ENCODE measurements at places on chromosomes 12 and 14.

DNA sequence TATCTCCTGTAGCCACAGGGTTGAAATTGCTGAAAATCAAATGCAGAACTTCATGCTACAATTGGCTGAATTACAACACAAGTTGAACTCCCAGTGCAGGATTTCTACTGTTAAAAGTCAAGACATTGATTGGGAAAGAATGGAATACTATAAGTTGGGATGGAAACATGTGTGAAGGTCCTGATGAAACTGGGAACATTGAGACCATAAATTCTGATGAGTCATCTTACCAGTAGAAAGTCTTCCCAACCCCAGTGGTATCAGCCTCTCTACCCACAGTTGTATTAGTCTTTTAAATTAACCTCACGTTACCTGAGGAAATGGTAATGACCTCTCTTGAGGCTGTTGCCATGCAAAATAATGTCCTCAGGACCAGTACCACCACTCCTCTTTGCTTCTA is 27.4 kb upstream of the DYRK2 start:
- no peak for DNase-seq

GRCh38 chr14:22536853-22537338 is 52.1 kb downstream of the DAD1 start:
- DNase-seq, result peak; percentile 76

DNA sequence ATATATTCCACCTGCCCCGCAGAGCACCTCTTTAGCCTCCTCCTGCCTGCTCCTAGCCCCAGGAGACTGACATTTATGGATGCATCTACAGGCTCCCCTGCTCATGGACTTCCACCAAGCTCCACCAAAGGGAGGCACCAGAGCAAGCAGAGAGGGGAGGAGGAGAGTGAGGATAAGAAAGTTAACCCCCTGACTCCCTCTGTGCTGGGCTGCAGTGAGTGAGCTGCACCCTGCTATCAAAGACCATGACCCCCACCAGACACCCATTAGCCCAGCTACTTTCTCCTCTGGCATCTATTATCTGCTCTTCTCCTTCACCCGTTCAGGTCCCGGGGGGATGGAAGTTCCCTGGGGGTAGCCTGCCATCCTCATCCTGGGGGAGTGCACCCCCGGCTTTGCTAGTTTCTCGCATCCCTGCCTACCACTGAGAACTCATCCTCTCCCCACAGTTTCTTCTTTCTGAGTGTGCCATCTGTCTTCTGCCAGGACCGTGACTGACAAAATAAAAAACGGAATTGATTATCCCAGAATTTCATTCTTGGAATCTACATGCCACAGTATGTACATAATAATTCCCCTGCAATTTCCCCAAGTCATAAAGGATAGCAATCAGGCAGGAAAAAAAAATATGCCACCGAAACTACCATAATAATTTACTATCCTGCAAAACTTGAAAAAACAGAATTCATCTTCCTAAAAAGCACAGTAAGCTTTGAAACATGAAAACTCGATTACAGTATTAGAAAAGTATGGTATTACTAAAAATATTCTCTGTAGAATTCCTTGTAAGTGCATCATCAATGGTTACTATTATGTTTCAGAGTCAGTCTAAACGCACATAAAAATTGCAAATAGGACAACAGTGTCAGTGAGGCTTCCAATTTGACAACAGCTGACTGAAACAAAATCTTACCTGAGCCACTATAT is 45.2 kb downstream of the FOXN3 start:
- DNase-seq, result no peak

DNA sequence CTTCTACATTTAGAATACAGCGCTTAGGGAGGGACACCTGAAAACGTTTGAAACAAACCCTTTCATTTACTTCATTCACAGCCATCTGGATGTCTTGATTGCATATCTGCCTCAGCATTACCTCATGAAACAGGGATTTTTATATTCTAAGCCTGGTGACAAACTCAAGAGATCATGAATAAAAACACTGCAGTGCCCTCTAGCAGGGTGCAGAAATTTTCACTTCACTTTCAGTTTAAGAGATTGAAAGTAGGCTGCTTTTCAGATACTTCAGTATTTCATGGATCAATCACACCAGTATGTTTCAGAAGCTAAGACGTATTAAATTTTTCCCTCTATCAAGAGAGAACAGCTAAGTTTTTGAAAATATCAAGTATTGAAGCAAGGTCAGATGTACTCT is 467.8 kb downstream of the MDGA2 start:
- DNase-seq, result no peak

GRCh38 chr14:33642080-33642479 is 308.8 kb downstream of the EGLN3 start:
- DNase-seq, result no peak

- DNase-seq, result no peak
These were observed 13.0 kb upstream of the NR1H4 start for GRCh38 chr12:100460702-100461101.

- no peak for DNase-seq
These were observed 21.7 kb downstream of the SNRNP35 start for GRCh38 chr12:123479442-123480180.

DNA sequence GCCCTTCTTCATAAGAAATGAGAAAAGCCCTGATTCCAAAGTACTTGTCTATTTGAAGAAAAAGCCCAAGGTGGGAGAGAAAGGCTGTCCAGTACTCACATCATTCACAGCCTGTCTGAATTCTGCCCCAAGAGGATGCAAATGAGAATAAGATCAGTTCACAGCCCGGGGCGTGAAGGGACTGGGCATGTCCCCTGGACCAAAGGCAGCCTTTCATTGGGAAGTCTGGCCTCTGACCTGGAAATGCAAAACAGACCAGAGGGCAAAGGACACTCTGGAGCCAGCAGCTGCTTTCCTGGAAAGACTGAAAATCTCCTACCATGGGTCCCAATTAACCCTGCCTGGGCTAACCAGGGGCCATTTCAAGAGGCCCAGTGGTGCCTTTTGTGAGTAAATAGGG is 191.2 kb upstream of the PELI2 start:
- no peak for DNase-seq

DNA sequence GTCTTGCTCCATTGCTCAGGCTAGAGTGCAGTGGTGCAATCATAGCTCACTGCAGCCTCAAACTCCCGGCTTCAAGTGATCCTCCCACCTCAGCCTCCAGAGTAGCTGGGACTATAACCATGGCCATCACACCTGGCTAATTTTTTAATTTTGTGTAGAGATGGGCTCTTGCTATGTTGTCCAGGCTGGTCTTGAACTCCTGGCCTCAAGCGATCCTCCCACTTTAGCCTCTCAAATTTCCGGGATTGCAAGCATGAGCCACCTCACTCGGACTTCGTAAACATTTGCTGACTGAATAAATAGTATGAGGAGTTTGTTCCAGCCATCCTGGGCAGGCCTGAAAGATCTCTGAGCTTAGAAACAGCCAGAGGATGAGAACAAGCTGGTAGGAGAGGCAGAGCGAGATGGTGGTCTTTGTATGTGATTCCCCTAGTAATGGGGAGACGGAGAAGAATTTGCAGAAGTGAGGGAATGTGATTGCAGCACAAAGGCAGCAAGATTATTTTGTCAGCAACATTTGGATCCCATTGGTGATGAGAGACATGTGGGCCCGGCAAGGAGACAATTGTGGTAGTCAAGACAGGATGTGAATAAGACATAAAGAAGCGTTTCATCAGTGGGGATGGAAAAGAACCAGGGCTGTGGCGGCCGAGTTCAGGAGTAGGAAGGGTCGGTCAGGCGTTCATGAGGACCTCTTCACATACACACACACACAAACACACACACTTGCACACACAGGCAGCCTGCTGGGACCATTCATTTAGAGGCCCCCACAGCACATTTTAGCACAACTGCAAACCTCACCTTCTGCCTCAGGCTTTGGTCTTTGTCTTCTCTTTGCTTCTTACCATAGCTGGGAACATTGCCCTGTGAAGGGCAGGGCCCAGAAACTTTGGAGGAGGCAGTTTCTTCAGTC is 155.5 kb downstream of the ZFP36L1 start:
- DNase-seq, result no peak

GRCh38 chr12:132477703-132478432 is 12.1 kb upstream of the FBRSL1 start:
- no peak for DNase-seq

GRCh38 chr14:81332725-81333124 is 67.4 kb downstream of the STON2 start:
- no peak for DNase-seq

DNA sequence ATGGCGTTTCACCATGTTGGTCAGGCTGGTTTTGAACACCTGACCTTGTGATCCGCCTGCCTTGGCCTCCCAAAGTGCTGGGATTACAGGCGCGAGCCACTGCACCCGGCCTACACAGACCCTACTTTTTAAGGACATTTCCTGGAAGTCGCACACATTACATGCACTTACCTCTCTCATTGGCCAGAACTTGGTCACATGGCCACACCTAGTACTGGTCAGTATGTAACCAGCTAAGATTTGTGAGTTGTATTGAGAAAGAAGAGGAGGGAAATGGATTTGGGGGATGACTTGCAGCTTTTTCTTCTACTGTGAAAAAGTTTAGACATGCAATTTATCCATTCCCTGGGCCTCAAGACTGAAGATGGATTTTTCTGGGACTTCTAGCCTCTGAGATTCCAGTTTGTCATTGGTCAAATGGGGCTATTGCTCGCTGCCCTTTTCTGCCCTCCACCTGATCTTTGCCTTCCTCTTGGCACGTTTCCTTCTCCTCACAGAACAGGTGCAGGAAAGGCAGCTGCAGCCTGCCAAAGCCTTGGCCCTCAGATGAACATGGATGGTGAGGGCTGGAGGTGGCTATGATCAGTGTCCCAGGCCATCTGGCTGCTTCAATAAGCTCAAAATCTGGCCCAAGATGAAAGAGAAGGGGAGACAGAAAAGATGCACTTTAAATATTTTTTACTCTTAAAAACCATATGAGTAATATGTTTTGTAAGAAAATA is 7.1 kb upstream of the ZDHHC22 start:
- no peak for DNase-seq

DNA sequence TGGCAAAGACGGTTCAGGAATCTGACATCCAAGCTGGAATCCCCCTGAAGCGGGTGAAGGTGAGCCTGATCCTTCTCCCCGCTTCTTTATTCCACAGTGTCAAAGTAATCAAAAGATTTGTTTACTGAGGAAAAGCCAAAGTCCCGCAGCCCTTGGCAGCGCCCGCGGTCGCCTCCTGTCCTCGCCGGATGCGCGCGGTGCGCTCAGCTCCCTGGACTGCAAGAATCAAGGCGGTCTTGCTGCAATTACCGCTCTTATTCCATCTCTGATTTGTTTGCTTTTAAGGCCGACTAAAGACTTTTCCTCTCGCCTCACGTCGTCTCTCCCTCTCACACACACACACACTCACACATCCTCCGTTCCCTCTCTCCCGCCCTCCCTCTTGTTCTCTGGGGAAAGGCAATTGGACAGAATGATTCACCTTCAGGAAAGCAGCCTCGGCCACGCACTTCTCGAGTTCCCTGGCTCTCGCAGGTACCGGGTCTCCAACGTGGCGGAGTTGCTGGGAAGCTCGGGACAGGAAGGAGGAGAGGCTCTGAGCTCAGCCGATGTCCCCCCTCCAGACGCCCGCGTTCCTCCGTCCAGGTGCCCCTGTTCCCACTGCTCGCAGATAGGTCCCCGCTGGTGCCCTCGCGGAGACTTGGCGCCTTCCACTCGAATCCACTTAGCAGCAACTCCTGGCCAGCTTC is 68.6 kb upstream of the USP15 start:
- DNase-seq, result no peak

DNA sequence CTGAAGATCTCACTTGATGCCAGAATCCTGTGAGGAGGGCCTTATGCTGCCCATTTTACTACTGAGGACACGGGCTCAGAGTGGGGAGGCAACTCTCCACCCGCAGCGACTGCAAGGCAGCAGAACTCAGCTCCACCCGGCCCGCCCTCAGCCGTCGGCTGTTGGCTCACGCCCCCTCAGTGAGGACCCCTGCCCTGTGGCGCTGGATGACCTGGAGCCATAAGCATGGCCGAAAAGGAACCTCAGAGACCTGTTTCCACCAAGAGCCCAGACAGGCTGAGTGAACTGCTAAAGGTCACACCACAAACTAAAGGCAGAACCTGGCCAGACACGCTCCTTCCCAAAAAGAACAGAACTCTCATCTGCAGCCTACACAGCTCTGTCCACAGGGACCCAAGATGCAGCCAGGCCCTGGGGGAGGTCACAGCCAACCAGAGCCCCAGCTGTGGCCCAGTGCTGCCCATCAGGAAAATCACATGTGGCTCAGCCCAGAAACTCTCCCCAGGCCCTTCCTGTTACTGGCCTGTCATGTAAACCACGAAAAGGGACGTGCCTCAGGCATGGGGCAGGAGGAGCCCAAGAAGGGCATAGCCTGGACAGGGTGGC is 32.8 kb downstream of the CCNK start:
- DNase-seq, result no peak

DNA sequence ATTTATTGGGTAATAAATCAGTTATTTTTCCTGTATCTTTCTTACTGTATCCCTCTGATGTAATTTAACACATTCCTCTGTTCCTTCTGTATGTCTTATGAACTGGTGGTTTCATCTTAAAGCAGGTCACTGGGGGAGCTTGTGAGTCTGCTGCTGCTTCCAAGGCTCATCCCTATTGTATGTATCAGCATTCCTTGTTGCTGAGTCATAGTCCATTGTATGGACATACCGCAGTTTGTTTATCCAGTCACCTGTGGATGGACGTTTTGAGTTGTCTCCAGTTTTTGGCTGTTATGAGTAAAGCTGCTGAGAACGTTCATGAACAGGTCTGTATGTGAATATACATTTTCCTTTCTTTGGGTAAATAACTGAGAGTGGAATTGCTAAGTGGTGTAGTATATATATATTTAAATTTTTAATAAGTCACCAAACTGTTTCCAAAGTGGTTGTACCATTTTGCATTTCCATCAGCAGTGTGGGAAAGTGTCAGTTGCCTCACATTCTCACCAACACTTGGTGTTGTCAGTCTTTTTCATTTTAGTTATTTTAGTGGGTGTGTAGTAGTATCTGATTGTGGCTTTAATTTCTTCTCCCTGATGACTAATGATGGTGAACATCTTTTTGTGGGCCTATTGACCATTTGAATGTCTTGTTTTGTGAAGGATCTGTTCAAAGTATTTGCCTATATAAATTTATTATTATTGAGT is 82.7 kb downstream of the BEGAIN start:
- DNase-seq, result no peak
